ENCODE measurements at places on chromosomes 13 and 19.

DNA sequence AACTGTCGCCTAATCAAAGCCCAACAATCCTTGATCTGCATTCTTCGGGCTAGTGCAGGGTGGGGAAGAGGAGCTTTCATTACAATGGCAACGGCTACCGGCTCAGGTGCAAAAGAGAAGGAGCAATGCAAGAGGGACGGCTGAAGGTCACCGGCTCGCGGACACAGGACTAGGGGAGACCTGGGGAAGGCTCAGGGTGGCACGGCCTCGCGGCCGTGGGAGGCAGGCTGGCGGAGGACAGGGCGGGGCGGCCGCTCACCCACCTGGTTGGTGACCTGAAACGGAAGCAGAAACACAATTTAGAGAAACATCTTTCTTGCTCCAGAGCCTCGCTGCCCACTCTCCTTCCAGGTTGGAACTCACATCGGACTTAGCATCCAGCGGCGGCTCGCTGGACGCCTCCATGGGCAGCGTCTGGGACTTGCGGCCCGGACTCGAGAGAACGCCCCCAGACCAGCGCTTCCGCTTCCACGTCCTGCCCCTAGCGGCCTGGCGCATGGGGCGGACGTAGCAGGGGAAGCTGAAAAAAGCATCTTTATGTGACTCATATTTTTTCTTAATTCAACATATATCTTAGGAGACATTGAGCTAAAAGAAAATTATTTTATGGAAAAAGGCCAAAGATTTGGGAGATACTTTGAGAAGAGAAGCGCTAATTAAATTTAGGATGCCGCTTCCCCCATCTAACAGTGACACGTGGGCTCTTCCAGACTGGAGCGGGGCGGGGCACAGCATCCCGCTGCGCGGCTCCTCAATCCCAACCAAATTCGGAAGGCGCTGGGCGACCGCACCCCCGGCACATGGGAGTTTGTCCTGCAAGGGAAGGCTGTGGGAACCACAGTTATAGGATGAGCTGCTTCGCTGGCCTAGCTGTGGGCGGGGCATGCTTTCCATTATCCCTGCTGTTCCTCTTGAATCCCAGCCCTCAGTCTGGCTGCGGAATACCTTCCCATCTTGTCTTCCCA lies at the start of gene COMMD6:
TSS of gene COMMD6 (minus strand) at position 441 of the 965 bp plus-strand sequence. CDS start at position 405, 36 bp downstream.
- peak; percentile 83 for DNase-seq

DNA sequence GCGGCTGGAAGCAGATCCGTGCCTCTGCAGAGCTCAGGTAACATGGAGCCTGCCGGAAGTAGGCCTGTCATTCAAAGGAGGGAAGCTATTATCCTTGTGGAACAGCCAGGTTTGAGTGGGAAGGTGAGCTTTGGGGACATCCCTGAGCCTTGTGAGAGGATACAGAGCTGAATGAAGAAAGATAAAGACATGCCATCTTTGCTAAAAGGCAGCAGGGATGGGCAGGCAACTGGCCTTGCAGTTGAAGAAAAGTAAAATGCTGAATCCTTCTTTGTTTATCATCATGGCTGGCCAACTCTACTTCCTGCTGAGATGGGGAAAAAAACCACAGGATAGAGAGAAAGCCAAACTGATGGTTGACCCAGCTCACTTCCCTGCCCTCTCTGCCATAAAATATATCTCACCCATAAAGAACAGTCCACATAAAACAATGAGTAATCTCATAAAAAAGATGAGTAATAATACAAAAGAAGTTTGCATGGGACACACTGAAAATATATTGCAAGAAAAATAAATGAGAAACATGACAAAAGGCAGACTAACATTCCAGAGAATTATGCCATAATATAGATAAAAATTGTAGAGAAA lies 226.3 kb downstream of the DLEU7 start:
- DNase-seq = no peak

- DNase-seq = no peak
Measured at GRCh38 chr13:19158526-19159174, 23.0 kb downstream of the TUBA3C start.

- no peak for DNase-seq
Measured at GRCh38 chr19:5232798-5233505, 107.7 kb downstream of the PTPRS start.

GRCh38 chr19:10829967-10830366 lies 6.0 kb downstream of the TMED1 start:
- DNase-seq = no peak

Data from GM13977 (cell line).